ENCODE measurements at places on chromosomes 3 and 15.

GRCh38 chr3:194325424-194326153, 25.5 kb downstream of the CPN2 start:
- DNase-seq, result no peak

- DNase-seq, result no peak
Measured at GRCh38 chr3:123664753-123665152, 79.9 kb upstream of the HACD2 start.

DNA sequence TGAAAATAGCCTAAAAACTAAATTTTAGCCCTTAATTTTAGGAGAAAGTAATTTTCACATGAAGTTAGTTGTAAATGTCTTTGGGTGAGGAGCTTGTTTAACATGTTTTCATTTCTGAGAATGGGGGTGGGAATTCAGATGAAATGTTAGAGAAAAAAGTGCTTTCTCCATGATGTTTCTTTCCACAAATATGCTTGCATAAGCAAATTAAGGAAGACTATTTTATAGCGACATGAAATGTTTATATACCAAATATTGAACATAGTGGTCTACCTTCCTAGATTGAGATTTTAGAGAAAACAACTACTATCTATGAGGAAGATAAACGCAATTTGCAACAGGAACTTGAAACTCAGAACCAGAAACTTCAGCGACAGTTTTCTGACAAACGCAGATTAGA, 13.0 kb upstream of the RPLP1 start:
- DNase-seq, result no peak

GRCh38 chr15:40102897-40103858, 5.5 kb downstream of the BMF start:
- DNase-seq, result no peak

- no peak for DNase-seq
Measured at GRCh38 chr3:157692468-157692867, 189.3 kb upstream of the VEPH1 start.

- no peak for DNase-seq
Measured at GRCh38 chr3:122606330-122606729, 28.9 kb downstream of the PARP15 start.

- DNase-seq, result no peak
Measured at GRCh38 chr3:14921811-14922705, 25.3 kb upstream of the NR2C2 start.

All from T-cell (primary cell).